ENCODE measurements at places on chromosomes 7 and 10.

- DNase-seq: no peak
These were observed 79.7 kb upstream of the KCNMA1 start for GRCh38 chr10:77717336-77717735.

DNA sequence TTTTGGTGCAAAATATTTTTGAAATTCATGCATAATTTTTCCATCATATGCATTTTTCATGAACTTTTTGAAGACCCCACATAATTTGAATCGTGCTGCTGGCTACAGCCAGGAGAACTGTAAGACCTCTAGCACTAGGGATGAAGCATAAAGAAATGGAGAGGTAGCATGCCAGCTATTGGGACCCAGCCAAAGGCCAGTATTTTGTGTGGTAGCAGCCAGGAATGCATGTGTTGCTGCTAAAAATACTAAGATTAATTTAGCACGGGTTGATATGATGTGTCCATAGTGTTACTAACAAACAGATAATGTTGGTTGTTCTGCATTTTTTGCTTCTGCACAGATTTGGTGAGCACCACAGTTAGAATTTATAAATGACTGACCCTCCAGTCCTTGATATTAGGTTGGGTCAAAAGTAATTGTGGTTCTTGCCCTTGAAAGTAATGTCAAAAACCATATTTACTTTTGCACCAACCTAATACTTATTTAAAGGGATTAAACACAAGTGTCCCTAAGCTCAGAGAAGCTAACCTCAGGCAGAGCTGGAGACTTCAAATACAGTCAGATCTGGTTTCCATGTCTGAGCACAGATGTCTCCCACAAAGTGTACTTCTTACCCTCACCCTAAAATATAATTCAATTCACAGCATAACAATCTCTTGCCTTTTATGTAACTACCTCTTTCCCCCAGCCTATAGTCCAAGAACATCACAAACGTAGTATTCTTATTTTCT is 54.1 kb upstream of the NPSR1 start:
- no peak for DNase-seq

- DNase-seq: no peak
These were observed 205.6 kb downstream of the GRID1 start for GRCh38 chr10:86160890-86161585.

DNA sequence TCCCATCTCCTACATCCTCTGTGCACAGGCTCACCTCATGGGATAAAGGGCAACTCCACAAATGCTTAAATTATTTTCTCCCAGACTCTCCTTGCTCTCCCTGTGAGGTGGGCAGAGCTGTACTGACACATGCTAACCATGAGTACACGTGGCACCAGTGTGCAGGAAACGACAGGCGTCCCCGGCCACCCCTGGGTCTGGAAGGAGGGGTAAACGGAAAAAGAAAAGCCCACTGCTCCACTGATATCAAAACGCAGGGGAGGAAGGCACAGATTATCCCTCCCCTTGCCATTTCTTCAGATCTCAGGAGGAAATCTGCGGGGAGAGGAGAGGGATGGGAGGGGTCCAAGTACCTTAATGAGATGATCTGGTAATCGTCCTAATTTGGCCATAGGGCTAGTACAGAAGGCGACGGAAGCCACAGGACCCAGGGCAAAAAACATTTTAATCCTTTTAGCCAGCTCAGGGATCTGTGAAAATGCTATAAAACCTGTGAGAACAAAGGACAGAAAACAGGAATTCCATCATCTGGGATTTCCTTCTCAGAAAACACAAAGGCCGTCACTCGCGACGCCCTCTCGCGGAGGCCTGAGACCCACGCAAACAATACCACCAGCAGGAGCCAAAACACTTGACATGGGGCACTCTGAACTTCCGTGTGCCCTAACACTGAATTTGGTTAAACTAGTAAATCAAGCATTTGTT is 17.8 kb upstream of the CH25H start:
- DNase-seq: no peak

DNA sequence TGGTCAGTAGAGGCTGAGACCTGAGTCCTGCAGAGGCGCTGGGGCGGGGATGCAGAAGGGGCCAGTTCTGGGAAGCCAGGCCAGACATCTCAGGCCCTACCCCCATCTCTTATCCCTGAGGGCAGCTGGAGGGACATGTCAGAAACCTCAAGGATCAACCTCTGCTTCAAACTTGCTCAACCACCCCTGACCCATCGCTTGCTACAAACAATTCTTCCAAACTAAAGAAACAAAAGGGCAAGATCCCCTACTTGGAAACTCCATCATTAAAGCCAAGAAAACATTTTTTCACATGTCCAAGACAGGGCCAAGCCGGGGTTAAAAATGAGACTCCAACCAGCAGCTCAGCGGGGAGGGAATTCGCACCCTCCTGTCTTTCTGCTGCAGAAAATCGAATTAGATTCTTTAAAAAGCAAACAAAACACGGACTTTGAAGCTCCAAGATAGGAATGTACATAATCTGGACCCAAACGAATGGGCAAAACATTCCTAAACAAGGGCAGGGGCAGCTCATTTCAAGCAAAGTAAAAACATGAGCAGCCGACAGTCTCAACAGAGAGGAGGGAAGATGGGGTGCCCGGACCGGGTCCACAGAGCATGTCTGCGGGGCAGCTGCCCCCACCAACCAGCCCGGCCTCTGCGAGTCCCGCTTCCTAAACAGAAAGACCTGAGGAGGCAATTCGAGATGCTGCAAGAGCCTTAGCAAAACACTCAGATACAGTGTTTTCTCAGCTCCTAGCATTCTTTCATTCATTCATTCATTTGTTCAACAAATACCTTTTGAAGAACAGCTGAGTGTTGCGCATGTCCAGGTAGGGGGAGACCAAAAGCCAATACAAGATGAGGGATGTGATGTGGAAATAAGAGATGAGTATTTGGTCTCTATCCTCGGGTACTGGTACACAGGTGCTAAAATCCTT is 44.8 kb downstream of the CHST15 start:
- DNase-seq: no peak

DNA sequence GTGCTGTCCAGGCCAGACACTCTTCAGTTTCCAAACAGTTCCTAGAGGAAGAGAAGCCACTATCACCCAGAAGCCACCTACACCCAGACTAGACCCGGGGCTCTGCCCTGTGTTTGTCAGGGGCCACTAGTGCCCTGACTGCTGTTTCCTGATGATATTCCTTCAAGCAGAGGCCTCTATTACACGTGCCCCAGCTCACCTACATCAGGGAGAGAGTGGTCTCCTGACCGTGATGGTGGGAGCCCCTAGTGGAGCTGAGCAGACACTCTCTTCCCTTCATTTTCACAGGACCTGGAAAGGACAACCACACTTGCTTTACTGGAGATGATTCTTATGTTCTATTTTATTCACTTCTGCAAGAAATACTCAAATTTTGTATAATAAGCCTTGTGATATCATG is 9.2 kb downstream of the ZNF394 start:
- no peak for DNase-seq

DNA sequence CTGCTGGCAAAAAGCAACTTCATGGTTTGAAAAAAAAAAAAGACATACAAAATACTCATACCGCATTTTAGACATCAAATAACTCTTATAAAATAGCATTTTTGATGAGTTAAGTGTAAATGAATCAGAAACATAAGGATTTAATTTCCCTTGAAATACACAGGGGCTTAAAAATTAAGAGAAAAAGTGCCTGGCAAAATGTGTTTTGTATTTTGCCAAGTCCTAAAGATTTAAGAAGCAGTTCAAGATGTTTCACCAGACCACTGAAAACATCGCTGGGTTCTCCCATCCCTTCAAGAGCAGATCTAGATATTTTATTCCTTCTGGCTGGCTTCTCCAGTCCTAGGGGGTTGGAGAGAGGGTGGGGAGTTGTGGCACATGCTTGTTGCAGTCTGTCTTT is 396.4 kb downstream of the INHBA start:
- DNase-seq: no peak

DNA sequence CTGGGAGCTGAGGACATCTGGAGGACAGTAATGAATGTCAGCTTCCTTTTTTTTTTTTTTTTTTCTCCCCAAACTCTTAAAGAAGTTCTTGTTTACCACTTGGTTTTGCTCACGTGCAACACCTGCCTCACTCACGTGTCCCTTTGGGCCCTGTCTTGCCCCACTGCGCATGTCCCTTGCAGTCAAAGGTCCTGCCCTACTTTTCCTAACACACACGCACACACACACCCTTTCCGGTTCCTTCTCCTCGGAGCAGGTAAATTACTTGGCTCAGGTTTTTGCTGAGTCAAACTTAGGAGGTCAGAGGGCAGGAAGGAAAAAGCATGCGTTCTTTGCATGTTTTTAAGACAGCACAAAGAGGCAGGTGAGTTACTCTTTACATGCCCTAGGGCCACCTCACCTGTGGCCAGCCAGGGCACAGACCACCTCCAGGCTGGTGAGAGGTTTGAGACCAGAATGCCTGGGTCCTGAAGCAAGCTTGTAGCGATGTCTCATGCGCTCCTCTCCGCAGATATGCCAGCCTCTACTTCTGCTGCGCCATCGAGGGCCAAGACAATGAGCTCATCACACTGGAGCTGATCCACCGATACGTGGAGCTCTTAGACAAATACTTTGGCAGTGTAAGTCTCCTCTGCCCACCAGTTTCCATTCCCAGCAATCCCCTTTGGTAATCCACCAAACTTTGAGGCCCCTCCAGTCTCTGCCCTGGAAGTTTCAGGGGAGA is 2.8 kb downstream of the AP1S1 start:
- no peak for DNase-seq

DNA sequence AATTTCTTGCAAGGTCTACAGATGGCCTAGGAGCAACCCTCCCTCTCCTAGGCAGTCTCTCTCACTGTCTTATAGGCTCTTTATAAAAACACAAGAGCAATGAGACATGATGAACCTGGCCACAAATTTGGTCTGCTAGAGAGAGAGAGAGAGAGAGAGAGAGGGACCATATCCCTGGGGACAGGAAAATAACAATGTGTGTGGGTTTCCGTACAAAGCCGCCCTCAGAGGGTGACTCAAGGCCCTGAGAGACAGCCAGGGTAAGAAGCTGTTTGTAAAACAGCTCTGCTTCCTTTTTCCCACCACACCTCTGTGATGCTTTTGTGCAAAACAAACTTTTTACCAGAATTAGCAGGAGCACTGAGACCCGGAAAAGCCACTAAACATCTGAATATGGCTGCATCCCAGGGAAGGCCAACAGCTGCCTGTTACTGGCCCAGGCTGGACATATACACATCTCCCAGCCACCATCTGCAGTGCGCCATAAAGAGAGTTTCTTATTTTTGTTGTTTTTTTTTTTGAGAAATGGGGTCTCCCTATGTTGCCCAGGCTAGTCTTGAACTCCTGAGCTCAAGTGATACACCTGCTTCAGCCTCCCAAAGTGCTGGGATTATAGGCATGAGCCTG is 18.4 kb downstream of the GIMAP5 start:
- no peak for DNase-seq

GRCh38 chr10:127197154-127197432 is 702 bp upstream of the INSYN2A start:
- no peak for DNase-seq

GRCh38 chr10:52923520-52923919 is 150.9 kb upstream of the MBL2 start:
- no peak for DNase-seq

GRCh38 chr10:94294168-94294567 is 68.6 kb downstream of the NOC3L start:
- no peak for DNase-seq

GRCh38 chr7:140079121-140079536 is 16.4 kb upstream of the PARP12 start:
- no peak for DNase-seq

- DNase-seq: no peak
These were observed 3.3 kb downstream of the PLEKHS1 start for GRCh38 chr10:113754768-113755167.

DNA sequence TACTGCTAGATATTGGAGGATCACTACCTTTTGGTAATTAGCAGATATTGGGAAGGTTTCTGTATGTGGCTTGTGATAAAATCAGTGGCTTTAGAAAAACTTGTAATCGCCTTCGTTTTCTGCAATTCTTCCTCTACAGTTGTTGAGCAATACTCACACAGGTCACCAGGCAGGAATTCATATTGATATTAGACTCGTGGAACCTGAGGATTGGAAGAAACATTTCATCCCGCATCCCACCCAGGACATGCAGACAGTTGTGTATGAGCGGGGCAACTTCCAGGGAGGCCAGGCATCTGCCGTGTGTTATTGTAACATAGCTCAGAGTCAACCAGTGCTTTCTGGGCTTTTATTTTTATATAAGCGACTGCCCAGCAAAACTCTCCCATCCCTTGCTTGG is 821.3 kb downstream of the LRMDA start:
- DNase-seq: no peak

- DNase-seq: no peak
These were observed 14.8 kb downstream of the TLX1 start for GRCh38 chr10:101145750-101146391.

DNA sequence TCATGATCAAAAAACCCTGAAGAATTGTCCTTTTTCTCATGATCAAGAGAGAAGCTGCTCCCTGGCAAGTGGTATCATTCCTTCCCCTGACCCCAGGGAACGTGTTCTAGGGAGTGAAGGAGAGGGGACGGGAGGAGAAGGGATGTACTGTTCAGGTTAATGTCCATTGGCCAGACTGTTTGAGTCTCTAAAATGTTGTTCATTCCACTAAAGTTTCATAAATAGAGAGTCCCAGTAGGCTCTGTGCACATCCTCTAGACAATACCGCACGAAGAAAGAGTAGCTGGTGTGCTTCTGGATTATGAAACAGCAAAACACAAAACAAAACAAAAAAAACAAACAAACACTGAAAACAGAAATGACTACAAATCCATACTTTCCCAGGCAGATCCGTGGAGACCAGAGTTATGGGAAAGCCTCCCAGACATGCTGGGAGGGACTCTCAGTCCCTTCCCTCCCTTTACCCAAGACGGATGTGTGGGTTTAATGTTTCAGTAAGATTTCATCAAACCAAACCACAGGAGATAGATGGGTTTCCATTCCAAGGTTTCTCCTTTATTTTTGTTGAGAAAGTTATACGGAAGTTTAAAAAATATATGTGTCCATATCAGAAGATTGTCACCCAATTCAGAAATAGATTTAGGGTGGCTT is 66.5 kb upstream of the TNS3 start:
- no peak for DNase-seq

Data from Karpas-422 (cell line).